CD4-positive, alpha-beta T cell (primary cell): ENCODE measurements at places on chromosomes 16 and 17.

- DNase-seq: no peak
These were observed 18.9 kb upstream of the NKD1 start for GRCh38 chr16:50529334-50529733.

DNA sequence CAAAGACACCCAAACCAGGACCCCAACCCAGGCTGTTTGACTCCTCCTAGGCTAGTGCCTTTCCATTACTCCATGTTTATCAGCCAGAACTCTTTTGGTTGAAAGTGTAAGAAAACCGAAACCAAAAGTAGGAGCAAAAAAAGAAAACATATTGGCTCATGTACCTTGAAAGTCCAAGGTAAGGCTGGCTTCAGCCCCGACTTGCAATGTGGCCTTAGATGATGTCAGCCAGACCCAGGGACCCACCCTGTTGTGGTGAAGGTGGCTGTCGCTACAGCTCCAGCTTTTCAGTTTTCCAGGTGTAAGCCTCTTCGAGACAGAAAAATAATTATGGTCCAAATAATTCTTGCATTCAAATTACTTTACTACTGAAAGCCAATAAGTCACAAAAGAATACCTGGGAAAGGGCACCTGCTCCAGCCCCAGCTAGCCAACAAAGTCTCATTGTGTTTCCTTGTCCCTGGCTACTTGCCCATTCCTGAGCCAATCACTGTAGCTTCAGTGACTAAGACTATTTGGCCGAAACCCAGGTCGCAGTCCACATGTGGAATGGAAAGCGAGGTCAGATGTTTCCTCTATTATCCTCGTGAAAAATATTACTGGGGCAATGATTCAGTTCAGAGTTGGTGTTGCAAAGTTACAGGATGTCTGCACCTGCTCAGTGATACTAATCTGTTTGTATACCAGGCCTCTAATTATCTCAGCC is 20.7 kb downstream of the DNAH9 start:
- no peak for DNase-seq

- DNase-seq: no peak
These were observed 15.3 kb upstream of the HEXD start for GRCh38 chr17:82402865-82403264.

GRCh38 chr17:49576088-49576916 is 631 bp downstream of the NXPH3 start:
- DNase-seq: no peak

- no peak for DNase-seq
These were observed 180.3 kb upstream of the MYOCD start for GRCh38 chr17:12485361-12485906.

- no peak for DNase-seq
These were observed 13.3 kb upstream of the SPOP start for GRCh38 chr17:49691086-49691676.

DNA sequence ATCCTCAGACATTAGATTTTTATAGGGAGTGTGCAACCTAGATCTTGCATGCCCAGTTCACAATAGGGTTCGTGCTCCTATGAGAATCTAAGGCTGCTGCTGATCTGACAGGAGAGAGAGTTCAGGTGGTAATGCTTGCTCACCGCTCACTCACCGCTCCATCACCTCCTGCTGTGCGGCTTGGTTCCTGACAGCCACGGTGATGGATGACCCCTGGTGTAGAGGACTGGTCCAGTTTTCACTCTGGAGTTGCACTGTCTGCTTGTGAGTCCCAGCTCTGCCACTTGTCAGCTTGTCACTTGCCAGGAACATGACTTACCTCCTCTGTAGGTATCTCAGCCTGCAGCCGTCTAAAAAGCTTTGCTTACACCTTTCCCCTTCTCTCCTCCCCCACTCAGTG is 214.6 kb downstream of the SNX29 start:
- no peak for DNase-seq

- DNase-seq: no peak
These were observed 13.9 kb upstream of the KIFC3 start for GRCh38 chr16:57815987-57816745.

DNA sequence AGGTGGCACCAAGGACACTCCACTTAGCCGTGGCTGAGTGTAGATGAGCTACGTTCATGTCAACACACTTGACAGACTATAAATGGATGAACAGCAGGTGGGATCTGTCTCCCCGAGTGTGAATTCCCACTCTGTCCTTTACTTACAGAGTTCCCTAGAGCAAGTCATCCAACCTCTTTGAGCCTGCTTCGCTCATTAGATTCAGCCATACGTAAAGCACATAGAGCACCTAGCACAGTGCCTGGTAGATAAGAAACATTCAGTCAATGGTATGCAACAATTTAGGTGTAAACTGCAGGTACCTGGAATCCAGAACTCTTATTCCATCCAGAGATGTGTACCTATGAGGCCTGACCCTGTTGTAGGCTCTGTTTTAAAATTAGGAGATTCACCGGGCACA is 227.8 kb upstream of the C16orf82 start:
- no peak for DNase-seq

- no peak for DNase-seq
These were observed 317.7 kb downstream of the MAF start for GRCh38 chr16:79282806-79283205.

GRCh38 chr16:25097276-25097975 is 14.1 kb upstream of the LCMT1 start:
- no peak for DNase-seq

GRCh38 chr17:17125136-17126084 is 80.7 kb downstream of the PLD6 start:
- no peak for DNase-seq
